Common myeloid progenitor, CD34-positive (primary cell): ENCODE measurements at places on chromosomes 3 and 15.

DNA sequence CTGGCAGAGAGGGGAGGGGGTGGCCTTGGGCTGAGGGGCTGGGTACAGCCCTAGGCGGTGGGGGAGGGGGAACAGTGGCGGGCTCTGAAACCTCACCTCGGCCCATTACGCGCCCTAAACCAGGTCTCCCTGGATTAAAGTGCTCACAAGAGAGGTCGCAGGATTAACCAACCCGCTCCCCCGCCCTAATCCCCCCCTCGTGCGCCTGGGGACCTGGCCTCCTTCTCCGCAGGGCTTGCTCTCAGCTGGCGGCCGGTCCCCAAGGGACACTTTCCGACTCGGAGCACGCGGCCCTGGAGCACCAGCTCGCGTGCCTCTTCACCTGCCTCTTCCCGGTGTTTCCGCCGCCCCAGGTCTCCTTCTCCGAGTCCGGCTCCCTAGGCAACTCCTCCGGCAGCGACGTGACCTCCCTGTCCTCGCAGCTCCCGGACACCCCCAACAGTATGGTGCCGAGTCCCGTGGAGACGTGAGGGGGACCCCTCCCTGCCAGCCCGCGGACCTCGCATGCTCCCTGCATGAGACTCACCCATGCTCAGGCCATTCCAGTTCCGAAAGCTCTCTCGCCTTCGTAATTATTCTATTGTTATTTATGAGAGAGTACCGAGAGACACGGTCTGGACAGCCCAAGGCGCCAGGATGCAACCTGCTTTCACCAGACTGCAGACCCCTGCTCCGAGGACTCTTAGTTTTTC is 4.9 kb downstream of the ISL2 start:
- DNase-seq, result peak; percentile 26

DNA sequence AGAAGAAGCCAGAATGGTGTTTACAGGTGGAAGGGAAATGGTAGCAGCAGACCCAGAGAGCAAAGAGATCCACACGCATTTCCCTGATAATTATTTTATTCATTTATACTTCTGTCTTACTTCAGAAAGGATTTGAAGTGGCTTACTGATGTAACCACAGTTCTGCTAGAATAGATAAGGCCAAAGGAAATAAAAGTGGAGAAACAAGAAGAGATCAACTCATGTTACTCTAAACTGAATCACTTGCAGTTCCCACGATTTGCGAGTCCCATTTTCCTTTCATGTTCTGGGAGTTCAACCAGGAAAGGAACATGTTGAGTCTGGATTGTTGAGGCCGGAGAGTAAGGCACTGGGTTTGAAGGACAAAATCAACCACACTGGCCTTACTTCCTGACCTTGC is 151.8 kb downstream of the MYRIP start:
- DNase-seq, result peak; percentile 79

DNA sequence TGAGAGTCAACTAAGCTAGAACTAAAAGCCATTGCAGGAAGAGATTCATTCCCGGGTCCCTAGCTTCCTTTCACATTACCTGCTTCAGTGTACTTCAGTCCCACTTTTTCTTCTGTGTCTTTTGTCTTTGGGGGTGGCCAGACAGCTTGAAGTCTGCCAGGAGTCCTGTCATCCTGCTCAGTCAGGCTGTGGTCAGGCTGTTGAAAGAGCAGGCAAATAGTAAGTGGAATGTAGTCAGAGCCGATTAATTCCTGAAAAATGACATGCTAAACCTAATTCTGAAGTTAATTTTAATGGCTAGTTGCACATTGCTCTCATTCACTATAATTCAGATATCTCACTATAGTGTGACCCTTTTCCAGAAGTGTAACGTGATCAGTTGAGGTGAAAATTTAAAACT is 129.6 kb downstream of the FMN1 start:
- DNase-seq, result no peak

GRCh38 chr15:93459396-93459795 is 370.4 kb upstream of the RGMA start:
- no peak for DNase-seq
